ENCODE measurements at places on chromosomes 7 and 10. TPM values are rescaled to one million over a fixed set of nuclear protein-coding genes. Genes with fewer than 3 reads are reported as not detected.

The MARVELD1 gene
- total RNA-seq = 53.1 TPM

The FBXO24 gene
- 0.59 TPM for total RNA-seq

The OPN4 gene
- not detected for total RNA-seq

The CFAP70 gene
- 0.10 TPM for total RNA-seq

The MYO3A gene
- not detected for total RNA-seq

The FFAR4 gene
- 0.92 TPM for total RNA-seq

The GARIN1A gene
- 1.2 TPM for total RNA-seq

The PHYHIPL gene
- total RNA-seq = not detected

DNA sequence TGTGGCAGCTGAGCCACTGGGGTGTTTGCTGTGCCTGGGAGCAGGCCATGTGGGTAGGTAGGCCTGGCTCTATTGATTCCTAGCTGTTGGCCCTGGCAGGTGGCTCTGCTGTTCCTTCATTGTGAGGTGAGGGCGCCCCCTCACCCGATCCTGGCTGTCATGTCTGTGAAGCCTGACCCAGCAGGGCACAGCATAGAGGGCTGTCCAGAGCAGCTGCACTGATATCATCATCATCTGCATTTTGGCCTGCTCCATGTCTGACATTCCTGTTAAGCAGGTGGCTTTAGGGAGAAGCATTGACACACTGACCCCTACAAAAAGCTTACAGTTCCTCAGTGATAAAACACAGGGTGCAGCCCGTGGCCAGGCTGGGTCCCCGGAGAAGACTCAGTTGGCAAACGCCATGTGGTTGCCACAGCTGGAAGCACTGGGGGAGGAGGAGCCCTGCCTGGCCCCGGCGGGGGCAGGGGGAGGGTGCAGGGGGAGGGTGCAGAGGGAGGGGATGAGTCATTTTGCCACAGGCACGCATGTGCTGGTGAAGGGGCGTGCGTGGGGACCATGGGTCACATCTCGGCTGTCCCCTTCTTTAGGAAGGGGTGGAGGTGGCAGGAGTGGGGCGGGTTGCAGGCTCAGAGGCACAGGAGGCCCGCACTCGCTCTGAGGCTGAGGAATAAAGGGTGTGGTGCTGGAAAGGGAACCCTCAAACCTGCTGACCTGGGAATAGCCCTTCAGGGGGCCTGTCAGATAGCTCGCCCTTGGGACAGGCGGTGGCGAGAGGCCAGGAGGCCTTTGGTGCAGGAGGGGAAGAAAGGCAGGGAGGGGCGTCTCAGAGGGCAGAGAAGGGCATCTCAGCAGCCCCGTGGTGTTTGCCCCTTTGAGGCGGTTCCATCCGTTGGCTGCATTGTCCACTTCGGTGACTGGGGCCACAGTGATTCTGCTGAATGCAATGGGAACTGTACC is 31.6 kb downstream of the IKZF1 start:
- no peak for DNase-seq

DNA sequence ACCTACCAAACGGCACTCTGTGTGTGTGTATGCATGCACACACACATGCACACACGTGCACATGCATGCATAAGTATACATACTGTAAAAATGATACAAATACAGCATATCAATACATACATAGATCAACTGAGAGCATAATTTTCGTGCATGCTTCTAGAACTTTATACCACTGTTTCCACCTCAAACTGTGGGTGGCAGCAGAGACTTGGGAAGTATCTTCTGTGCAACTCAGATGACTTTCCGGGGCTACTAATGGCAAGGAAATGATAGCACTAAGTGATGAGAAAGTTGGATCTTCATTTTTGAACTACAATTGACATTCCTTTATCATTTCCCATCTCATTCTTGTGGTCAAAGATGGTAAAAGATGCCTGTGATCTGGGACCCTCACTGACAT is 570.7 kb downstream of the REEP3 start:
- no peak for DNase-seq

GRCh38 chr10:48811461-48811860 is 126.8 kb downstream of the WDFY4 start:
- DNase-seq = no peak

DNA sequence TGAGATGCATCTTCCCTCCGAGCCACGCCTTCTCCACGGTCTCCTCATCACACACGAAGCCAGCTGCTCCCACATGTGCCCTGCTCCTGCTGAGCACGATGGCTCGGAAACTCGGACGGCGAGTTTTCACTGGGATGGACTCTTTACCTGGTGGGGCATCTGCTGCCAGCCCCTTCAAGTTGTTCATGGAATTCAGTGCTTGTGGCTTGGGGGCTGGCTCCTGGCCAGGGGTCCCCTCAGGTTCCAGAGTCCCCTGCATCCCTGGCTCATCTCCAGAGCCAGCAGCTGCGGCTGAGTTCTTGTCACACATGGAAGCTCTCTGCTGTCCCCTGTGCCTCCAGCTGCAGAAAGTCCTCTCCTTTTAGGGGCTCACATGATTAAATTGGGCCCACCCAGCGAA is 654.0 kb downstream of the SDK1 start:
- DNase-seq = no peak

GRCh38 chr10:88800152-88801125 is 2.1 kb upstream of the LIPM start:
- no peak for DNase-seq

GRCh38 chr10:101297901-101298486 is 56.0 kb upstream of the BTRC start:
- peak; percentile 45 for DNase-seq

DNA sequence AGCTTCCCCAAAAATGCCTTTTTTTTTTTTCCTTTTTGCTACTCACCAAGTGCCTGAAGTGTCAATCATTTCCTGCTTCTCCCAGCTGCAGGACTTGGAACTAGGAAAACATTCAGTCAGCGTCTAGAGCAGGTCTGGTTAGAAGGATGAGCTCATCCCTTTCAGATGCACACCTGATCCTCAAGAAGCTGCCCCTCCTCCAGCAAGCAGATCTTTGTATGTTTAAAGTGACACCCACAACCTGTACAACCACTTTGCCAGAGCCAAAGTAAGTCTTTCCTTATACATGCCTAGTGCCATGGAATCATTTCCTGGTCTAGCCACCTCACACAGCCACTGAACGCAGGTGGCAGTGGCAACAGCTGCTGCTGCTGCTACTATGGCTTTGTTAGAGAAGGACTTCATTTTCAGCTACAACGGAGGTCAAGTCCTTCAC is 10.4 kb upstream of the USP54 start:
- DNase-seq = no peak

GRCh38 chr10:114172216-114172615 is 1.8 kb downstream of the CCDC186 start:
- DNase-seq = no peak

- DNase-seq = no peak
Observed at GRCh38 chr10:6018422-6018821, 41.1 kb upstream of the IL15RA start.

DNA sequence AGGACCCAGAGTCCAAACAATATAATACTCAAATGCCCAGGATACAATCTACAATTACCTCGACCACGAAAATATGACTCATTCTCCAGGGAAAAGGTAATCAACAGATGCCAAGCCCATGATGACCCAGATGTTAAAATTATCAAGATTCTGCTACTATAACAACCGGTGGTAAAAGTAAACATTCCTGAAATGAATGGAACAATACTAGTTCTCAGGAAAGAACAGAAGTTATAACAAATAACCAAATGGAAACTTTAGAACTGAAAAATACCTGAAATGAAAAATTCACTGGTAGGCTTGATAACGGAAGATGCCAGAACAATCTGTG is 34.1 kb upstream of the GUSB start:
- no peak for DNase-seq

DNA sequence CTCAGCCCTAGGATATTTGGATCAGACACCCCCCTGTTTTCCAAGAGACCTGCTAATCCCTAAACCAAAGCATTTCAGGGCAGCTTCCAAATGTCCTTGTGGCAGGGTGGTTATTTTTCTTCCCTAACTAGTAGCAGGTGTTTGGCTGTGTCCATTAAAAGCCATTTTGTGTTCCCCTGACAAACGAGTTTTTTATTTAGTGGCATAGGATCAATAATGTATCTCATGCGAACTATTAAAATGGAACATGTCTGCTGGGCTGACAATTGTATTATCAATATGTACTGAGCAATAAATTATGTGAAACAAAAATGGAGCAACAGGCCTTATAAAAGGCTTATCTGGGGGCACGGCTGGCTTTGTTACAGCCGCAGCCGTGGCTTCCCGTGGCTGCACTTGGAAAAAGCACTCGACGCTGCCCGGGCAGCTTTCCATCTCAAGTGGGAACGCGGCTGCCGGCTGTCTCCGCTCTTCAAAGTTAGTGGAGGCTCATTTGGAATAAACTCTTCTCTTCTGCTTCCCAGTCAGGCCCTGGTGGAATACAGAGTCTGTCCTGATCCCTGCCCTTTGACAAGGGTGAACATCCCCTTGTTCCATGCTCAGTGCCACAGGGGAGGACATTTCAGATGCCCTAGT is 554.3 kb downstream of the TYW1 start:
- no peak for DNase-seq

- no peak for DNase-seq
Observed at GRCh38 chr10:51617576-51618235, 81.7 kb downstream of the CSTF2T start.

DNA sequence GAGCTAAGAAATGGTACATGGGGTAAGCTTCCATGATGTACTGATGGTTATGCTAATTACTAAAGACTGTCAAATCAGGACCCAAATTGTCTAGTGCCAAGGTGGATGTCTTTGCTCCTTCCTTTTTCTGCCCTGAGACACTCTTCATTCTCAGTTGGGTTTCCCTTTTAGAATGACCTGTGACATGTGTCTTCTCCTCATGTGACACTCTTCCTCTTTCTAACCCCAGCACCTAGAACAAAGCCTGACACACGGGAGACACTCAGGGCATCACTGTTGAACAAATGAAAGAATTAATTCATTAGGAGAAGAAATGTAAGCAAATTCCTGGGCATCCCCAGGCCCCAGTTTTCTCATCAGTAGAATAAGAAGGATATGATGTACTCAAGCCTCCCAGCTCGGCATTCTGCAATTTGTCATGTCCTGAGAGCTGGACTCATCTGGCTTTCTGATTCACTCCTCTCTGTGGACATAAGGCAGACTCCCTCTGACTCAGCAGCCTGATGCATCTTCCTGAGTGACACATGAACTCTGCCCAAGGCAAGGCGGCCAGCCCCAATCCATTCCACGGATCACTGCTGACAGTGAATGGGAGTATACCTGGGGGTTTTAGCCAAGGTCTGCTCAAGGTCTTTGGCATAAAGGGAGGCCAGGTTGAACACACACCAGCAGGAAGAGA is 473.8 kb downstream of the KCNMA1 start:
- DNase-seq = peak; percentile 98

- no peak for DNase-seq
Observed at GRCh38 chr10:44966129-44966815, 6.7 kb downstream of the RASSF4 start.

DNA sequence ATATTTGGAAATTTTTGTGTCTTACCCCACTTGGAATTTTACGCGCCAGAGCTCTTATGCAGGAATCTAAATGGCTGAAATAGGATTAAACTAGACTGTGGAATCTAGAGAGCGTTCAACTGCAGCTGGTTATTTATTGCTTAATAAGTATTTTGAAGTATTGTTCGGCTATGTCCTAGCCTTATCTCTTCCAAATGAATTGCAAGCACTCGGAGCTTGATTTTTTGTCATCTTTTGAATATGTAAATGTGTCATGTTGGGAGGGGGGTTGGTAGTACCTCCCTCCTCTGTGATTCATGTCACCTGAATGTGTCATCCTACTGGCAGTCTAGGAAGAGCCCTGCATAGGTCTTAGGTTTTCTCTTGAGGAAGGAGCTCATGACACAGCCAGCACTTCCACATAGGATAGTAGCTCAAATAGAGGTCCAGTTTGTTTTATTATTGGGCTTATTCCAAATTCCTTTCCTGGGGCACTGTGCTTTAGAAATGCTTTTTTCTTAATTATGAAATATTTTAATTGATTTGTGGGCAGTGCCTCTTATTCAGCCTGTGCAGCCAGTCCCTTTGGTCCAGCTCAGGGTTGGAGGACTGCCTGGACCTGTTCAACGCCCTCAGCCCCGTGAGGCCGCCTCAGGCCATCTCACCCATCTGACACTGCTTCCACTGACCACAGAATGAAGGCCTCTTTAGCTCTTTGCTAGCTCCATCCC is 22.5 kb upstream of the TRIL start:
- no peak for DNase-seq

DNA sequence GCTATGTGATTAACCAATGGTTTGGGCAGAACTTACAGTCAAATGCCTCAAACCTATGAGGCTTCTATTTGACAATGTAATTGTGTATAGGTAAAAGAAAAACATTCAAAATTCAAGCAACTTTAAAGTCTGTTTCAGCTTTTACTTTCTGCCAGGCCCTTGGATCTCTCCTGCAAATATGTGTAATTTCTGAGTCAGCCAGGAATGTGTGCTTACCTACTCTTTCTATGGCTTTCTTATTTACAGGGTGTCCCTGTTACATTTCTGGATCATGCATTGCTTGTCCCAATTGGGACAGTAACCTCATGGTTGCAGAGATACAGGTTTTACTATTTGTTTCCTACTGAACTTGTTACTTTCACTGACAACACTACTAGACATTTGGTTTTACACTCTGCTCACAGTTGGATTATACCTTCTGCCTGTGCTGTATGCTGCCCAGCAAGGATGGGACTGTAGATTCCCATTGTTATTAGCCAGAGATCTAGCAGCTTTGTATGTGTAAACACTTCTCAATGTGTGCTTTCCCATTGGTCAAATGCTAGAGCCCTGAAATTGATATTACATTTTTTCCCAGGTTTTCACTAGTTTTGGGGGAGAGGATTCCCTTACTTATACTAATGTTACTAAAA is 355.3 kb downstream of the ARL4A start:
- DNase-seq = peak; percentile 22

GRCh38 chr7:151392426-151392825 is 17.4 kb downstream of the WDR86 start:
- no peak for DNase-seq

- no peak for DNase-seq
Observed at GRCh38 chr7:44402401-44403060, 77.1 kb upstream of the CAMK2B start.

DNA sequence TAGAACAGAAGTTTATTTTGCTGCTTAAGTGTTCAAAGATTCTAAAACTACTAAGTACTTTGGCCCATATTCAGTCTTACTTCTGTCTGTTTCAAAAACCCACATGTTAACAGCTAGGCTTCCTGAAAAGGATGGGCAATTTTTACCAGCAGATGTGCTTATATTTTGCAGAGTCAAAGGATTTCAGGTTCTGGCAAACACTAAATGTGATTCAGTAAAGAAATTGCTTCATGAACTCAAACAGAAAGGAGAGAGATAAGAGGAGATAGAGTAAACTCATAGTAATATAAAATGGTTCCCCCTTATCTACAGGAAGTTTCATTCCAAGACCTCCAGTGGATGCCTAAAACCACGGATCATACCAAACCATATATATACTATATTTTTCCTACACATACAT is 248.5 kb downstream of the AGMO start:
- DNase-seq = no peak

Data from Panc1 (cell line).